Stomach (tissue), 19 donors: ENCODE measurements at places on chromosomes 7 and 10.

DNA sequence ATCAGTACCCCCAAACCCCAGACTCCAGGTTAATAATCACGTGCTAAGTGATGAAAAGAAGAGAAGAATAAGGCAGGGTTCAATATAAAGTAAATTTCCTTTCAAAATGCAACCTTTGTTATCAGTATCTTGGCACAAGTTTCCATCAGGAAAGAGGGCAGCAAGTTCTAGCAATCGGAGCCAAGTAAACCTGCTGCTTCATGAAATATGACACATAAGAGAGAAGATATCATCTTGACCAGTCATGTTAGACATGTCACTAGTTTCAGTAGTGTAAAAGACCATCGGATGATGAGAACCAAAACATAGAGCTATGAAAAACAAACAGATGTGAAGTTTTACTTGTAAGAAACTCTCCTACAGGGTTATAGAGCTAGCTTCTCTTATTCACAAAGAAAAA lies 44.0 kb downstream of the AASS start:
- H3K4me3 ChIP-seq, result no peak overlapping the region
- H3K36me3 ChIP-seq, result peaks cover 21% of the 10 kb centered on the region
- H3K27ac ChIP-seq, result no peak overlapping the region

- no peak overlapping the region for H3K27ac ChIP-seq
- no peaks in the 10 kb centered on the region for H3K36me3 ChIP-seq
- no peak overlapping the region for H3K4me3 ChIP-seq
- no peak for DNase-seq
Measured at GRCh38 chr10:131920693-131921092, 19.9 kb downstream of the PPP2R2D start.

DNA sequence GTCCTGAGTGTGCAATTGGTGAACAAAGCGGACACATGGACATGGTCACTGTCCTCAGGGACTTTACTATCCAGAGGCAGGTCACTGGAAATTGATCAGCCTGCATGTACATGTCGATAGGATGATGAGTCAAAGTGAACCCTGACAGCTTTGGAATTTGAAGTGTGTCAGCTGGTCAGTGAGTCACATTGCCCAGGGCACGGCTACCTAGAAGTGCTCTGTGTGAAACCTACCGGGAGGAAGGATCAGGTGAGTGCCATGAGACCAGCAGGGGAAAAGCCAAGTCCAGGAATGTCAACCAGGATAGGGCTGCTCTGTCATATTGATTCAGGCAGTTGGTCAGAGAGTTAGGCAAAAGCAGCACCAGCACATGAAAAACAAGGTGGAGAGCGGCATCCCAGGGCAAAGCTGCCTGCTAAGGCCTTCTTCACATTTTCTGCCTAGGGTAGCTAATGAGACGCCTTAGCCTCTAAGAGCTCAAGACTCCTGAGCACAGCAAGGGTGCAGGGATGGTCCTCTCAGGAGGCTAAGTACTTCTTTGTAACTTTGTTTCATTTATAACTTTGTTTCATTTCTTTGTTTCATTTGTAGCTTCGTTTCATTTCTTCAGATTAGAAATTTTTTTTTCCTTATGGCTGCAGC lies 19.4 kb upstream of the PDCD4 start:
- H3K36me3 ChIP-seq, result no peaks in the 10 kb centered on the region
- H3K4me3 ChIP-seq, result no peak overlapping the region

GRCh38 chr10:76234499-76235226 lies 803.2 kb downstream of the LRMDA start:
- no peak for DNase-seq
- H3K4me1 ChIP-seq, result no peaks in the 10 kb centered on the region
- no peak overlapping the region for H3K27ac ChIP-seq
- no peak overlapping the region for H3K4me3 ChIP-seq
- H3K36me3 ChIP-seq, result no peaks in the 10 kb centered on the region
- no peaks in the 10 kb centered on the region for H3K27me3 ChIP-seq

DNA sequence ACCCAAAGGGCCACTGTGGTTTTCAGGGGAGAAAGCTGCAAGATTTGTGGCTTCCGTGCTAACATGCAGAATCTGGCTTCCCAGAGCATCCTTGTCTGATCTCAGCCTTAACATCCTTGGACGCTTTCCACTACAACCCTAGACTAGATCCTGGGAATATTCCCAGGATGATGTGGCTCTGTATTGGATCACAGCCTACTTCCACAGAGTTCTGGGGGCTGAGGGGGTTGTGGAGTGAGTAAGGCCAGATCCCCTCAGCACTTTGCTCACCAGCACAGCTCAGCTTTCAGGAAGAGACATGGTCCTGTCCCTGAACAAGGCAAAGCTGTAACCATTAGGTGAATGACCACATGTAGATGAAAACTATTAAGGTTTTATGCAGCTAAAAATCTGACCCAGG lies 241.3 kb upstream of the MYO3A start:
- no peaks in the 10 kb centered on the region for H3K27me3 ChIP-seq
- no peak overlapping the region for H3K27ac ChIP-seq
- H3K36me3 ChIP-seq, result no peaks in the 10 kb centered on the region

GRCh38 chr7:6646465-6646864 lies 9.3 kb downstream of the ZNF316 start:
- peaks cover 100% of the 10 kb centered on the region for H3K36me3 ChIP-seq
- H3K4me1 ChIP-seq, result no peaks in the 10 kb centered on the region
- H3K27me3 ChIP-seq, result no peaks in the 10 kb centered on the region
- DNase-seq, result no peak
- no peak overlapping the region for H3K27ac ChIP-seq

GRCh38 chr7:141841385-141841784 lies at the start of gene PRSS37:
Gene PRSS37 (minus strand): TSS chr7:141841485. CDS start chr7:141841049, 436 bp downstream.
- no peak within 1 kb of the TSS for H3K27ac ChIP-seq
- no peaks in the 10 kb centered on the region for H3K36me3 ChIP-seq
- no peak for DNase-seq
- no peaks in the 10 kb centered on the region for H3K27me3 ChIP-seq

- DNase-seq, result no peak
- H3K4me3 ChIP-seq, result no peak overlapping the region
- peaks cover 25% of the 10 kb centered on the region for H3K4me1 ChIP-seq
- no peak overlapping the region for H3K27ac ChIP-seq
- no peaks in the 10 kb centered on the region for H3K36me3 ChIP-seq
- no peaks in the 10 kb centered on the region for H3K27me3 ChIP-seq
Measured at GRCh38 chr7:18290223-18290622, 205.3 kb upstream of the HDAC9 start.

- H3K27me3 ChIP-seq, result no peaks in the 10 kb centered on the region
- no peak for DNase-seq
- H3K27ac ChIP-seq, result no peak overlapping the region
- H3K4me3 ChIP-seq, result no peak overlapping the region
Measured at GRCh38 chr7:106450716-106451115, 165.9 kb upstream of the NAMPT start.
